Heart right ventricle (tissue), 16 donors: ENCODE measurements at places on chromosomes 1 and 21. TPM values are rescaled to one million over a fixed set of nuclear protein-coding genes. Genes with fewer than 3 reads are reported as not detected.
A peak's percentile ranks its signal among the peaks of the same experiment; 100 is the strongest.

The GBP2 gene
- 8.6 TPM for total RNA-seq

The OLIG2 gene
- not detected for total RNA-seq

The LCE5A gene
- total RNA-seq: not detected

DNA sequence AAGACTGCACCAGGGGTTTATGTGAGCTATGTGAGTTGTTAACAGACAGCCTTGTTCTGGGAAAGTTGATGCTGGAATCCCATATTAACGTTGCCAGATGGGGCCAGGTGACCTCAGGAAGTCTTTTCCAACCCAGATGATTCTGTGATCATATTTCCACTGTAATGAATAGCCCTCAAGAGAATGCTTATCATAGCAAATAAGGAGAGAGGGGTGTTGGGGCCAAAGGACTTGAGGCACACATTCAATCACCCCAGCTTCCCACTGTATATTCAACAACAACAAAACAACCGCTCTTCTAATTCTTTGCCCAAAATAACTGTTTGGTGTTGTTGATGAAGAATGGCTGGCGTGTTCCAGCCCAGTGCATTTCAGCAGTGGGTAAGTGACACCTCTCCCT lies 14.1 kb downstream of the ZNF697 start:
- peaks cover 86% of the 10 kb centered on the region for H3K4me1 ChIP-seq
- no peak overlapping the region for H3K4me3 ChIP-seq
- peak overlapping the region; percentile 24 for H3K27ac ChIP-seq
- H3K27me3 ChIP-seq: no peaks in the 10 kb centered on the region
- DNase-seq: no peak

DNA sequence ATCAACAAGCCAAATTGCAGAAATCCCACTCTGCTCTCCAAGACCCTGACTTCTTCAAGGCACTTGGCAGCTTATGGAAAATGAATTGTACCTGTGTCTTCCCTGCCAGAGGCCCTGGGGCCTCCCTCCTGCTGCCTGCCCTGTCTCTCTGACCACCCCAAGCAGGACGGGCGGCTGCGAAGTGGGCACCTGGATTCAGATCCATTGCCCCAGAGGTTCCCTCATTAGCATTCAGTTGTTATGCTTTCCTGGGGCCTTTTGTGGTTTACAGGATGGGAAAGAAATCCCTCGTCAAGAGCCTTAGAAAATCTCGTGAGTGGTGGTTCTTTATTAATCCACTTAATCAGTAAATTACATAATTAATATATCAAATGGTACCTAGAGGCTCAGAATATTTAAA lies 179.3 kb downstream of the TNR start:
- H3K36me3 ChIP-seq: no peaks in the 10 kb centered on the region
- H3K4me3 ChIP-seq: no peak overlapping the region
- H3K27ac ChIP-seq: no peak overlapping the region
- no peaks in the 10 kb centered on the region for H3K4me1 ChIP-seq

GRCh38 chr1:201536558-201536957 lies 2.4 kb upstream of the NAV1 start:
- DNase-seq: no peak
- H3K36me3 ChIP-seq: no peaks in the 10 kb centered on the region
- H3K27me3 ChIP-seq: peaks cover 5% of the 10 kb centered on the region
- H3K4me1 ChIP-seq: peaks cover 64% of the 10 kb centered on the region
- H3K27ac ChIP-seq: peak overlapping the region; percentile 42

The RNF186 gene
- total RNA-seq: not detected

The UBE2U gene
- 3.0 TPM for total RNA-seq

- peaks cover 30% of the 10 kb centered on the region for H3K4me1 ChIP-seq
- DNase-seq: no peak
- no peak overlapping the region for H3K4me3 ChIP-seq
- no peaks in the 10 kb centered on the region for H3K27me3 ChIP-seq
- H3K36me3 ChIP-seq: peaks cover 61% of the 10 kb centered on the region
- peak overlapping the region; percentile 79 for H3K27ac ChIP-seq
Measured at GRCh38 chr1:25360596-25361581, 22.8 kb downstream of the TMEM50A start.

DNA sequence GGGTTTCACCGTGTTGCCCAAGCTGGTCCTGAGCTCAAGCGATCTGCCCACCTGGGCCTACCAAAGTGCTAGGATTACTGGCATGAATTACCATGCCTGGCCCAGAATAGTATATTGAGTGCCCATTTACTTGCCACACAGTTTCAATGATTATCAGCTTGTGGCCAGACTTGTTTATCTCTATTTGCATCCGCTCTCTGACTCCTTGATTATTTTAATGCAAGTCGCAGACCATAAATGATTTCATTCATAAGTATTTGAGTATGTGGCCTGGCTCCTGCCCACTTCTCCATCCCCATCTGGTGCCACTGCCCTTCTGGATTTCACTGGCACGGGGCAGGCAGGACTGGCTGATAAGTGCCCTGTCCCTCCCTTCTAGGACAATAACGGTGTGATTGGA lies 18.2 kb upstream of the TRNAU1AP start:
- H3K27me3 ChIP-seq: no peaks in the 10 kb centered on the region
- no peak overlapping the region for H3K4me3 ChIP-seq
- H3K27ac ChIP-seq: no peak overlapping the region
- DNase-seq: no peak
- H3K36me3 ChIP-seq: no peaks in the 10 kb centered on the region

GRCh38 chr1:100862591-100862990 lies 32.1 kb downstream of the EXTL2 start:
- peaks cover 6% of the 10 kb centered on the region for H3K4me1 ChIP-seq
- H3K36me3 ChIP-seq: no peaks in the 10 kb centered on the region
- H3K27me3 ChIP-seq: no peaks in the 10 kb centered on the region
- H3K27ac ChIP-seq: no peak overlapping the region
- no peak for DNase-seq

DNA sequence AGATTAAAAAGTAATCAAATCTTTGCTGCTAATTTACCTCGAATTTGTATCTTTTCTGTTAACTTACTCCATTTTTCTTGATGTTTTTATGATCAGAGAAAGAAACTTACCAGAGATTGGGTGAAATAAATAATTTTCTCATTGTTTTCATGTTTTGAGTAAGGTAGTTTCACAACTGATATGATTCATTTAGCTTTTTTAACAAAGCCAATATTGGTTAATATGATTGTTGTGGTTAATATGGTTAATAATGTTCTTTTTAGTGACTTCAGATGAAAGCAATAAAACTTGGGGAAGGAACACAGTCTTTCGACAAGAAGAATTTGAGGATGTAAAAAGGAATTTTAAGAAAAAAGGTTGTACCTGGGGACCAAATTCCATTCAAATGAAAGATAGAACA lies 48.1 kb downstream of the MAP3K21 start:
- no peak overlapping the region for H3K27ac ChIP-seq
- H3K4me1 ChIP-seq: no peaks in the 10 kb centered on the region
- no peak overlapping the region for H3K4me3 ChIP-seq
- H3K27me3 ChIP-seq: no peaks in the 10 kb centered on the region
- DNase-seq: no peak
- no peaks in the 10 kb centered on the region for H3K36me3 ChIP-seq

GRCh38 chr1:63277195-63278192 lies 44.9 kb upstream of the FOXD3 start:
- DNase-seq: no peak
- no peak overlapping the region for H3K27ac ChIP-seq
- no peaks in the 10 kb centered on the region for H3K36me3 ChIP-seq
- H3K27me3 ChIP-seq: peaks cover 35% of the 10 kb centered on the region
- H3K4me1 ChIP-seq: no peaks in the 10 kb centered on the region
- H3K4me3 ChIP-seq: no peak overlapping the region

GRCh38 chr1:67463298-67463955 lies 33.2 kb upstream of the SERBP1 start:
- H3K4me1 ChIP-seq: peaks cover 51% of the 10 kb centered on the region
- H3K27ac ChIP-seq: peak overlapping the region; percentile 83
- no peaks in the 10 kb centered on the region for H3K27me3 ChIP-seq
- DNase-seq: no peak
- no peaks in the 10 kb centered on the region for H3K36me3 ChIP-seq

The MEGF6 gene
- 4.7 TPM for total RNA-seq

DNA sequence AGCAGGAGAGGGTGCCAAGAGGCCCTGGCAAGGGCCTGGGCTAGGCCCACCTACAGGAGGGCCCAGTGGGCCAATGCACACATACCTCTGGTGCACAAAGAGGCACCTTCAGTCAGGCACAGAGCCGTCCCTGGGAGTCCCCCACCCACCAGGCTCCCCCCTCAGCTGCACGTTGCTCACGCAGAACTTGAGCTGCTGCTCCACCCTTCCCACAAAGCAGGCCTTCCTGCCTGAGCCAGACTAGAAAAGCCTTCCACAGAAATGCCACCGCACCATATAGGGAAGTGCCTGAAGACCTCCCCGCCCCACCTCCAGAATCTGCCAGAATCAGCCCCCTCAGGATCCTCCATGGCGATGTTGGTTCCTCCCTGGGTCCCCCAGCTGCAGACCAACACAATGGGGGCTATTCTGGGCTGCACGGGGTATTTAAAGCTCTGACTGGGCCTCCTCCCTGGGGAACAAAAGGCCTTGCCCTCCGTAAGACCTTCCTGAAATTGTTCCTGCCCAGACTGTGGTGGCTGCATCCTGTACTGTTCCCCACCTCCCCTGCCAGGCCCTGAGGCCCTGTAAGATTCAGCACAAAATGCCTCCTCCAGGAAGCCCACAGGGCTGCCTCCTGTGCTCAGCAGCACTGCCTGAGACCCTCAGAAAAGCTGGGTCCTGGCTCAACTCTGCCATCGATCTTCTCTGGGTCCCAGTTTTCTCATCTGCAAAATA lies 27.2 kb downstream of the HSPG2 start:
- no peaks in the 10 kb centered on the region for H3K27me3 ChIP-seq
- peak overlapping the region; percentile 92 for H3K27ac ChIP-seq
- H3K36me3 ChIP-seq: no peaks in the 10 kb centered on the region
- peak; percentile 88 for DNase-seq

- no peaks in the 10 kb centered on the region for H3K36me3 ChIP-seq
- H3K27ac ChIP-seq: no peak overlapping the region
- DNase-seq: no peak
- no peak overlapping the region for H3K4me3 ChIP-seq
- H3K4me1 ChIP-seq: no peaks in the 10 kb centered on the region
Measured at GRCh38 chr1:240100371-240100934, 8.8 kb downstream of the FMN2 start.

The TAF1A gene
- 1.4 TPM for total RNA-seq

- no peaks in the 10 kb centered on the region for H3K36me3 ChIP-seq
- DNase-seq: no peak
- H3K4me3 ChIP-seq: no peak overlapping the region
Measured at GRCh38 chr1:16066245-16066644, 7.2 kb downstream of the FAM131C start.

DNA sequence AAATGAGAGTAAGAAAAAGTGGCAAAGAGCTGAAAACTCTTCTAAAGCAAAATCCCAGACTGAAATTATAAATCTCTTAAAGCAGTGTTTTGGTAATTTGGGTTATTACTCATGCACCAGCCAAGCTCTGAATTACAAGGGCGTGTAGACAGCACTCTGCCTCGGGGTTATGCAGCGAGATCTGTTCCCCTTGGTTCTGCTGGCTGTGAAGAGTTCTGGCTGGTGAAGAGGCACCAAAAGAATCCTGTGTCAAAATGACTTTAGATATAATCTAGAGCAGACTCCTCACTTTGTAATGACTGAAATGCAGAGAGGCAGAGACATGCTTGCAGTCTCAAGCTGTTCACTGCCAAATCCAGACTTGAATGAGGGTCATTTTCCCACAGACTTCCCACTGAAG lies 461.8 kb upstream of the CXADR start:
- no peak overlapping the region for H3K4me3 ChIP-seq
- H3K36me3 ChIP-seq: no peaks in the 10 kb centered on the region
- H3K27me3 ChIP-seq: no peaks in the 10 kb centered on the region
- H3K27ac ChIP-seq: no peak overlapping the region

The KIAA1614 gene
- 4.7 TPM for total RNA-seq

GRCh38 chr1:10759413-10760200 lies 36.8 kb downstream of the CASZ1 start:
- no peak overlapping the region for H3K4me3 ChIP-seq
- no peak for DNase-seq
- H3K27me3 ChIP-seq: no peaks in the 10 kb centered on the region
- H3K27ac ChIP-seq: no peak overlapping the region
- no peaks in the 10 kb centered on the region for H3K36me3 ChIP-seq

DNA sequence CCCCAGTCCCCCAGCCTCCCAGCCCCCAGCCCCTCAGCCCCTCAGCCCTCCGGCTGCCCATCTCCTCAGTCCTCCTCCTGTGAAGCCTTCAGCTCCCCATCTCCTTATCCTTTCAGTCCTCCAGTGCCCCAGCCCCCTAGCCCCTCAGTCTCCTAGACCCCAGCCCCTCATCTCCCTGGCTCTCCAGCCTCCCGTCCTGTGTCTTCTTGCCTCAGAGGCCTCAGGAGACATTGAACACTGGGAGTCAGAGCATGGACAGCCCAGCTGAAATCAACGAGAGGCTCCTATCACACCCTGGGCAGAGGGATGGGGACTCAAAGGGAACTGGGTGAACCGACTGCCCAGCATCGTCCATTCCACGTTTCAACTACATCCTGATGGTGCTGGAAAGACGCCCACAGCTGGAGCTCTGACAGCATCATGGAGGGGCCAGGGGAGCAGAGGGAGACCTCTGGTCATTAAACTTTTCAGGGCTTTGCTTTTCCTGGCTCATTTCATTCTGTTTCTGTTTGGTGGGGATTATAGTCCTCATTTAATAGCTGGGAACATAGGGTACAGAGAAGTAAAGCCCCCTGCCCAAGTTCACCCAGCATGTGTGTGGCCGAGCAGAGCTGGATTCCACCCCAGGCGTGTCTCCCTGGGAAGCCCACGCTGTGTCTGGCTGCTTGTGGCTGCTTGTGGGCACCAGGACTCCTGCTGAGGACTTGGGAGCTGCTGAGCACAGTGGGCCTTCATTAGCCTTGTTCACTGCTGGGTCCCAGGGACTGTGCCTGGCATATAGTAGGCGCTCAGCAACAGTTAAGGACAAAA lies 396.7 kb downstream of the PTPRU start:
- DNase-seq: no peak
- H3K36me3 ChIP-seq: no peaks in the 10 kb centered on the region
- H3K4me3 ChIP-seq: no peak overlapping the region
- peaks cover 21% of the 10 kb centered on the region for H3K27me3 ChIP-seq
- no peak overlapping the region for H3K27ac ChIP-seq
- no peaks in the 10 kb centered on the region for H3K4me1 ChIP-seq

GRCh38 chr1:30729901-30730300 lies 6.5 kb upstream of the MATN1 start:
- peaks cover 33% of the 10 kb centered on the region for H3K36me3 ChIP-seq
- DNase-seq: no peak
- H3K4me1 ChIP-seq: no peaks in the 10 kb centered on the region
- H3K27me3 ChIP-seq: no peaks in the 10 kb centered on the region
- no peak overlapping the region for H3K27ac ChIP-seq
- H3K4me3 ChIP-seq: no peak overlapping the region
